Kidney tubule cell (primary cell): ENCODE measurements at places on chromosomes 7 and 10.
A peak's percentile ranks its signal among the peaks of the same experiment; 100 is the strongest.

DNA sequence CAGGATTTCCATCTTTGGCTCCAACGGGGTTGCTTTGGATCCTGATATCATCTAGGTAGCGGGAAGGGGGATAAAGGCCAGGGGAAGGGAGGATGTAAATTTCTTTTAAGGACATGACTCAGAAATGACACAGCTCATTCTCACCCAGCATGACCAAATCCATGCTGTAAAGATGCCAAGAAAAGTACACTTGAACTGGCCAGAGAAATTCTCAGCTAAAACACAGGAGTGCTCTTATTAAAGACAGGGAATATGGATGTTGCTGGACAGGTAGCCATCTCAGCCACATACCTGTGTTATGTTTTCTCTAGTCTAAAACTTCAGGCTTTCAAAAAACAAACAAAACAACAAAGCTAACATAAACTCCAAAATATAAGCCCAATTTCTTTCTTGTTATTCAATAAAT, 68.3 kb downstream of the NAMPT start:
- peak; percentile 94 for DNase-seq

GRCh38 chr10:1776127-1776662, 38.9 kb upstream of the ADARB2 start:
- no peak for DNase-seq

GRCh38 chr10:67819768-67820204, 18.2 kb downstream of the DNAJC12 start:
- peak; percentile 97 for DNase-seq

DNA sequence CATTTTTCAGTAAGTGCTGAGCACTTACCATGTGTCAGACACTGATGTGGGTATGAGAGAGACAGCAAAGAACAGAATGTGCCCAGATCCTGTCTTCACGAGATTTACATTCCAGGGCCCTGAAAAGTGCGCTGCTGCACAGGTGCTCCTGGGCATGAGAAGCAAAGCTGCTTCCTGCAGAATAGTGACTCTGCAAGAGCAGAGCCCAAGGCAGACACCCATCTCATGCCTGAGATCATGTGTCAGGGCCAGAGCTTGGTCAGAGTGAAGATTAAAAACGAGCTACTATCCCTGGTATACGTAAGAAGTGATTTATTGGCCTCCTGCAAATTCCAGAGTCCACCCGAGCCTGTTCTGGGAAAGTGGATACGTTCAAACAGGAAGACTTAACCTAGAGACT, 824.4 kb downstream of the GRID1 start:
- DNase-seq: no peak

DNA sequence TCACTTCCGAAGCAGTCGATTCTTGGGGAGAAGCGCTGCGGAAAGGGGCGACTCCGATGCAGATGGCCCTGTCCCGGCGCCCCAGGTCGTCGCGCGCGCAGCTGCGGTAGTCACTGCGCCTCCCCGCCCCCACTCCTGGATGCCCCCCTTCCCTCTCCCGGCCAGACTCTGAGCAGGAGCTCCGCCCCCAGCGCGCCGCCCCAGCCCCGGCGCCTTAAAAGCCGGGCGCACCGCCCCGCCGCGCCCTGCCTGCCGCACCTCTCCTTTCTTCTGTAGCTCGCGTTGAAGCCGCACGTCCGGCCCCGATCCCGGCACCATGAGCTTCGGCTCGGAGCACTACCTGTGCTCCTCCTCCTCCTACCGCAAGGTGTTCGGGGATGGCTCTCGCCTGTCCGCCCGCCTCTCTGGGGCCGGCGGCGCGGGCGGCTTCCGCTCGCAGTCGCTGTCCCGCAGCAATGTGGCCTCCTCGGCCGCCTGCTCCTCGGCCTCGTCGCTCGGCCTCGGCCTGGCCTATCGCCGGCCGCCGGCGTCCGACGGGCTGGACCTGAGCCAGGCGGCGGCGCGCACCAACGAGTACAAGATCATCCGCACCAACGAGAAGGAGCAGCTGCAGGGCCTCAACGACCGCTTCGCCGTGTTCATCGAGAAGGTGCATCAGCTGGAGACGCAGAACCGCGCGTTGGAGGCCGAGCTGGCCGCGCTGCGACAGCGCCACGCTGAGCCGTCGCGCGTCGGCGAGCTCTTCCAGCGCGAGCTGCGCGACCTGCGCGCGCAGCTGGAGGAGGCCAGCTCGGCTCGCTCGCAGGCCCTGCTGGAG, at the start of gene INA:
Gene INA (plus strand): TSS at position 243 of the 817 bp plus-strand sequence. CDS start 74 bp downstream, at position 317.
- DNase-seq: peak; percentile 72

GRCh38 chr10:93463723-93464476, 18.2 kb downstream of the MYOF start:
- no peak for DNase-seq

- no peak for DNase-seq
These were observed 157.1 kb downstream of the ETV1 start for GRCh38 chr7:13832346-13832745.

DNA sequence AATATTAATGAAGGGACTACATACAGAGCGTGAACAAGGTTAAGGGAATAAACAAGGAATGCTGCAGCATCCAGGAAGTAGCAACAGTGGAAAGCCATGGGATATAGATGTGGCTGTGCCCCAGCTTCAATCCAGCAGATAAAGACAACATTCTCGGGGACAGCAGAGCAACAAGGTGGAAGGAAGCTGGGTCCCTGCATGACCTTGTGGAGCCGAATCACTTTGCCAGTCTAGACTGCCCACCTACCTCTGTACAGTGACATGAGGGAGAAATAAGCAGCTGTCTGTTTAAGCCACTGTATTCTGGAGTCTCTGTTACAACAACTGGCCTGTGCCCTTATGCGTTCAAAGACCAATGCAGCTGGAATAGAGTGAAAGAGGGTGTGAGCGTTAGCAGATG, 30.1 kb upstream of the SAMD8 start:
- no peak for DNase-seq

DNA sequence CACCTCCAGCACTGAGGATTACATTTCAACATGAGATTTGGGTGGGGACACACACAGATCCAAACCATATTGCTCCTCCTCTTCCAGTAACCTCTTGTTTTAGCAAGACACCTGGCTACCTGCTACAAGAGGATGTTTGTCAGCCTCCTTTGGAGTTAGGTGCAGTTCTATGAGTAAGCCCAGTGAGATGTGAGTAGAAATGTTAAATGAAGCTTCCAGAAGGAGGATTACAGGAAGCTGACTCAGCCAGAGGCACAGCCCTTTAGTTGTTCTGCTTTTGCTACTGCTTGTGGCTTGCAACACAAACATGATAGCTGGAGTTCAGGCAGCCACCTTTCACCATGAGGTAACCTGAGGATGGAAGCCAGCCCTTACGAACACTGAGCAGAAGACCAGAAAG, 382.7 kb upstream of the RNF32 start:
- DNase-seq: peak; percentile 47

DNA sequence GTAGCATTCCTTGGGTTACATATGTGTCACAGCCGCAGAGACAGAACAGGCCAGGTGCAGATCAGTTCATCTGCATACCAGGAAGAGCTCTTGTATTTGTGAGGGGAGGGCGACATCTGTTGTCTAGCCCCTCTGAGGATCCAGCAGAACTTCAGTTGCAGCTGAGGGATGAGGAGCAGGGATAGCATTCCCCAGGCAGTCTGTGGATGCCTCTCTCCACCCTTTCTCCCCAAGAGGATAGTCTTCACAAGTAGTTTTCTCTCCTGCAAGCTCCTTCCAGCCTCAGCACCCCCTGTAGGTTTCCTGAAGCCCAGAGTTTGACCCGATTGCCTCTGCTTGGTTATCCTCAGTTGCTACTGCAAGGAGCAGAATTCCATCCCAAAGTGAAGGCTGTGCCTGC, 2.6 kb downstream of the SCD start:
- DNase-seq: no peak

- peak; percentile 51 for DNase-seq
These were observed 16.2 kb downstream of the KIFBP start for GRCh38 chr10:69004821-69005220.

DNA sequence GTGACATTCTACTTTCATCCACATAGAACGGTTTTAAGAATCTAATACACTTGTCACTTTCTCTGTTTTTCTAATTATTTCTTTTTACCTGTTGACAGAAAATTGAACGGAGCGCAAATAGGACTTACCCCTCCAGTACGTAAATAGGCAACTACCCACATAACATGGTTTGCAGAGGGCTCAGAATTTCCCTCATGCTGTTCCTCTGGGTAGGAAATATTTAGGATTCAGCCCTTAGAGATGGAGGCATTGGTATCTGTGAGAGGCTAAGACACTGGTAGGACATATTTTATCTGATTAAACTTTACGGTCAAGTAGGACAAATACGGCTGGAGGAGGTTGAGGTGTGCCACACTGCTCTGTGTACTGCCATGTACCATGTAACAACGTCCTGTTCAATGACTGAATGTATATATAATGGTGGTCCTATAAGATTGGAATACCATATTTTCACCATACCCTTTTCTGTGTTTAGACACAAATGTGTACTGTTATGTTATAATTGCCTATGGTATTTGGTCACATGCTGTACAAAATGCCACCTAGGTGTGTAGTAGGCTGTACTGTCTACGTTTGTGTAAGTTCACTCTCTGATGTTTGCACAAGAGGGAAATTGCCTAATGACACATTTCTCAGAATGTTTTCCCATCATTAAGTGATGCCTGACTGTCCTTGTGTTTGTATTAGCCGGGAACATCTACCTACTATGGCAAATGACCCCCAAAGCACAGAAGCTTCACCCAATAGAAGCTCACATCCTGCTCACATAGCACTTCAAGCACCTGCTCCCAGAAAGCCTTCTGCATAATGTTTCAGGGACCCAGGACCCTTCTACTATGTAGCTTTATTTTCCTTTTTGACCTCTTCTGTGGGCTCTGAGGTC, 429.4 kb upstream of the AKR1E2 start:
- DNase-seq: no peak

GRCh38 chr7:128812514-128813168, 17.6 kb upstream of the FLNC start:
- DNase-seq: no peak

GRCh38 chr7:33903791-33904680, 1.3 kb upstream of the BMPER start:
- peak; percentile 37 for DNase-seq

DNA sequence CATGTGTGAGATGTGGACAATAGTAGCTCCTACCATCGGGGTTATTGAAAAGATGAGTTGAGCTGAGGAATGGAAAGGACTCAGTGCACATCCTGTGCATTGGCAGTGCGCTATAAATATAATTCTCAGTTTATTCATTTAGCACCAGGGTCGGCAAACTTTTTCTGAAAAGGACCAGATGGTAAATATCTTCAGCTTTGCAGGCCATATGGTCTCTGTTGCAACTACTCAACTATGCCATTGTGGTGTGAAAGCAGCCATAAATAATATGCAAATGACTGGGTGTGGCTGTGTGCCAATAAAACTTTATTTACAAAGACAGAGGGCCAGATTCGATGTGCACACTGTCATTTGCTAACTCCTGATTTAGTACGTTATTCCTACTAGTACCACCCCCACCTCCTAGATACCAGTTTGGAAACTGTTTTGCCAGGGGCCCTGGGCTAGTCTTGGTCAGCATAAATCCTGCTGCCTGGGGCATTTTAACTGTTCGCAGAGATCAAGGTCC, 422.9 kb upstream of the MKI67 start:
- DNase-seq: no peak

DNA sequence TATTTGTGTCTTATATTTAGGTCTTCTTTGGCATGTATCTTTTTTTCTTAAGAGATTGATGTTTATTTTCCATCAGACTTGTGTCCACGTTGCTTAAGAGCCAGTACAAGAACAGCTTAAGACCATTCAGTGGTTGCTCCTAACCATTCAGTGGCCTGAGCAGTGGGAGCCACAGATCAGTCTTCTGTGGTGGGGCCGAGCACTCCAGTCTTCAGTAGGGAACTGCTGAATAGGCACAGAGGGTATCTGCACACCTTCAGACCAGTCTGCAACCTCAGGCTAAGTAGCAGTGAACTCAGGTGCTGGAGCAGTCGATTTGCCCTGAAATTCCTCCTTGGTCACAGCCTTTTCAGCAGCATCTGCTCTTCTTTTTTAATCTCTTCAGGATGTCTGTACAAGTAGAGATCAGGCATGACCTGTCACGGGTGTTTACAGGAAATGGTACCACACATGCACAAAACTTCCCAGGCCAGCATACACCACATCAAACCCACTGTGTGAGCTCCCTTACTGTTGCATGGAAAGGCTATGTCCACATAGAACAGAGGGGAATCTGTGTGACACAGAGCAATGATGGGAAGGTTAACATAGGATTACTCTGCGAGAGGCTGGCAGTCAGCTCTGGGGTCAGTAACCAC, 51.5 kb downstream of the FAM107B start:
- no peak for DNase-seq

DNA sequence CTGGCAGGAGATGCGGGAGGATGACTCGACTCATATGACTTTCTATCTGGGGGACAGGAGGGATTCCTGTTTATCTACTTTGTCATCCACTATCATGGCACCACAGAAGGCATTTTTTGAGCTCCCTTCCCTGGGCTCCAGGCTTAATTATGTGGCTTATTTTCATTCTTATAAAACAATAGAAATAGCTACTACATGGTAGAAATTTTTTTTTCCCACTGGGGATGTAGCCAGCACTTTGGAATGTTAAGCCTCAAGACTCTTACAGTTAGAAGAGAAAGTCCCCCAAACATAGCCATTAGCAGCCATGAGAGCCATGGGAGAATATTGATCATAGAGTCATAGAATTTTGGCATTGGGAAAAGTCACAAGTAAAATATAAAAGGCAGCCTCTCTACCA, 14.6 kb upstream of the FAM180A start:
- DNase-seq: no peak

- DNase-seq: peak; percentile 20
These were observed 235.0 kb downstream of the PAXIP1 start for GRCh38 chr7:154767821-154768415.

GRCh38 chr7:36918591-36918990, 194.3 kb upstream of the AOAH start:
- DNase-seq: no peak

DNA sequence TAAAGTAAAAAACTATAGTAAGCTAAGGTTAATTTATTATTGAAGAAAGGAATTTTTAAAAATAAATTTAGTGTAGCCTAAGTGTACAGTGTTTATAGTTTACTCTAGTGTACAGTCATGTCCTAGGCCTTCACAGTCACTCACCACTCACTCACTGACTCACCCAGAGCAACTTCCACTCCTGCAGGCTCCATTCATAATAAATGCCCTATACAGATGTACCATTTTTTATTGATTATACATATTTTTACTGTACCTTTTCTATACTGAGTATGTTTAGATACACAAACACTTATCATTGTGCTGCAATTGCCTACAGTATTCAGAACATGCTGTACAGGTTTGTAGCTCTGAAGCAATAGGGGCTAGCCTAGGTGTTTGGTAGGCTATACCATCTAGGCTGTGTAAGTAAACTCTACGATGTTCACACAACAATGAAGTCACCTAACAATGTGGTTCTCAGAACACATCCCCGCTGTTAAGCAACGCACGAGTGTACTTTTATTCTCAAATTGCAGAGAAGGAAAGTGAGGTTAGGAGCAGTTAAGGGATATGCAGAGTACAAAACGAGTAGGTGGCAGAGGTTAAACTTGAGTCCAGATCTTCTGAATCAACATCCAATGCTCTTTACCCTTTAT, 38.9 kb upstream of the PLCE1 start:
- DNase-seq: peak; percentile 64

GRCh38 chr7:118312966-118313365, 88.5 kb downstream of the ANKRD7 start:
- DNase-seq: no peak

- DNase-seq: peak; percentile 70
These were observed 40.1 kb downstream of the KCNH2 start for GRCh38 chr7:150937848-150938561.
